Activated CD4-positive, alpha-beta T cell treated with anti-CD3 and anti-CD28 coated beads for 36 hours (primary cell): ENCODE measurements at places on chromosomes 6 and 20.

GRCh38 chr20:44678242-44678641 lies 26.7 kb upstream of the ADA start:
- no peak for DNase-seq

DNA sequence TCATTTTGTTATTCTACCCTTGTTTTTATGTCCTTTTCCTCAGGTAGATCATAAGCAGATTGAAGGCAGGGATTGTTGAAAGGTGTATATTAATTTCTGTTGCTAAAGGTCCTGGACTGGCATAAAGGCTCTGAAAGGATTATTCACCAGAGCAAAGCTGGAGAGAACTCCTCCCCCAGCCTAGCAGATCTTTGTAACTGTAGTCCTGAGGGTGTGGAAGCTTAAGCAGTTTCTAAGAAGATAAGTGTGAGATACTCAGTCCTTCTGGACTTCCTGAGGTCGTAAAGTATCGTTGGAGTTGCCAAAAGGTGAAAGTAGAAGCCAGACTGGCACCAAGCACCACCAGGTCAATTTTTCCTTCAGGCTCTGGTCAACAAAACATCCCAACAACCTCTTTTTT lies 24.2 kb downstream of the CGA start:
- no peak for DNase-seq

GRCh38 chr6:19380293-19380692 lies 456.9 kb upstream of the ID4 start:
- no peak for DNase-seq

DNA sequence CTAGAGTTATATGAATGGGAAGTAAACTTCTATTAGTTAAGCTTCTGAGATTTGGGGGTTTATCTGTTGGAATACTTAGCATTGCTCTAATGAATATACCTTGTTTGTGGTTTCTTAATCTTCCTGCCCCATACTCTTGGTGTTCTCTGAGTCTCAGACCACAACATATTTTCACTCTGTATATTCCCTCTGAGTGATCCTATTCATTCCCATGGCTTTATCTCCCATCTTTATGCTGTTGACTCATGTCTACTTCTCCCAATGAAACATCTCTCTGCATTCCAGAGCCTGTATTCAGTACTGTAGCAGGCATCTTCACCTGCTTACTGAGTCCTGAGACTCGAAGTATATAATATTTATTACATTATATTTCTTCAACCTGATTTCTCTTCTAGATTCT lies 283.7 kb upstream of the MAP3K7 start:
- no peak for DNase-seq
